ENCODE measurements at places on chromosomes 5 and 9.

DNA sequence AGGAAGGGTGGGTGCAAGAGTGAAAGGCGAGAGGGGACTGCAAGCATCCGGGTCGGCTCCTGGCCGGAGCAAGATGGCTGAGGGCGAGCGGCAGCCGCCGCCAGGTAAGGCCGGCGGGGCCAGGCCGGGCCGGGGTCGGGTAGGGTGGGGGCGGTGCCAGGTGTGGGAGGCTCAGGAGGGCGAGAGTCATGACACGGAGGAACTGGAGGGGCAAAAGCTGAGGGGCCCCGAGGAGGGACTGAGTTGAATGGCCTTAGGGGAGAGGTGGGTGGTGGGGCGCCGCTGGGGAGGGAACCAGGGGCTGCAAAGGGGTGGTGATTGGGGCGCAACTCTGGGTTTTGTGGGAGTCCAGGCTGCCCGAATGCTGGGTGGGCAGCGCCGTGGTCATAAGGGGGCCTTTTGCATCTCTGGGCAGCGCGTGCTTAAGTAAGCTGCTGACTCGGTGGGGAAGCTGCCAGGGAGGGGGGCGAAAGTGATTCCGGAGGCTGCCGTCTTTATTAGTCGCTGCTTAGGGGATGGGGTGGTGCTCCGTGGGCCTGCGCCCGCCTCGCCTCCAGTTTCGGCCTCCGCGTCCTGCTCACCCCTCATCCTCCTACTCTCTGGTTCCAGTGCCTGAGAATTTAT is 425 bp downstream of the PTPA start:
- peak; percentile 58 for DNase-seq

GRCh38 chr9:17481565-17481964 is 97.3 kb upstream of the SH3GL2 start:
- DNase-seq, result no peak

GRCh38 chr5:38211354-38211710 is 47.0 kb upstream of the EGFLAM start:
- DNase-seq, result no peak

DNA sequence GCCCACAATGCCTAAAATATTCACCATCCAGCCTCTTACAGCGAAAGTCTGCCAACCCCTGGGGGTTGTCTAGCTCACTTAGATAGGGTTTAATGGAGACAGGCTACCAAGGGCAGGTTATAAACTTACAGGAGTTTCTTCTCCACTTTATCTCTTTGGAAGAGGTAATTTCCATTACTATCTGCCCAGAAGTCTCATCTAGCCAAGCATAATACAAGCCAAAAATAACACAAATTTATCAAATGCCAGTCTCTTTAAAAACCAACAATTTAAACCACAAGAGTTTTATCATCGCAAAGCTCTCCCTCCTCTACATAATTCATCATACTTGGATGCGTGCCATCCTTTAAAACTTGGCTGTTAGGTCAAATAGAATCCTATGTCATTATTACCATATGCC is 6.2 kb downstream of the RBM22 start:
- peak; percentile 53 for DNase-seq

DNA sequence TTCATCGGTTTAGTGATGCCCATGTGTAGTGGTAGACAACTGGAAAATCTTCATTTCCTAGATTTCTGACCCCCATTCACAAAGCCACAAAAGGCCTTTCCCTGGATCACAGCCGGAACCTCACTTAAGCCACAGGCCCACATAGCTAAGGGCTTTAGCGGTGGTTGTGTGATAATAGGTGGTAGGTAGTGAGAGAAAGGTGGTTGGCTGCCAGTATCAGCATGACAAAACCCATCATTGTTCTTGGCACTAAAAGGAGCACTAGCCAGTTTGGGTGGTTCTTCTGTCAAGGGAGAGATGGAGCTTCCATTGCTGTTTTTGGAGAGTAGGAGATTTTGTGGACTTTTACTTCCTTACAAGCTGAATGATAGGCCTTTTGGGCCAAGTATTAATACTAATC is 9.7 kb upstream of the SLC36A2 start:
- no peak for DNase-seq

DNA sequence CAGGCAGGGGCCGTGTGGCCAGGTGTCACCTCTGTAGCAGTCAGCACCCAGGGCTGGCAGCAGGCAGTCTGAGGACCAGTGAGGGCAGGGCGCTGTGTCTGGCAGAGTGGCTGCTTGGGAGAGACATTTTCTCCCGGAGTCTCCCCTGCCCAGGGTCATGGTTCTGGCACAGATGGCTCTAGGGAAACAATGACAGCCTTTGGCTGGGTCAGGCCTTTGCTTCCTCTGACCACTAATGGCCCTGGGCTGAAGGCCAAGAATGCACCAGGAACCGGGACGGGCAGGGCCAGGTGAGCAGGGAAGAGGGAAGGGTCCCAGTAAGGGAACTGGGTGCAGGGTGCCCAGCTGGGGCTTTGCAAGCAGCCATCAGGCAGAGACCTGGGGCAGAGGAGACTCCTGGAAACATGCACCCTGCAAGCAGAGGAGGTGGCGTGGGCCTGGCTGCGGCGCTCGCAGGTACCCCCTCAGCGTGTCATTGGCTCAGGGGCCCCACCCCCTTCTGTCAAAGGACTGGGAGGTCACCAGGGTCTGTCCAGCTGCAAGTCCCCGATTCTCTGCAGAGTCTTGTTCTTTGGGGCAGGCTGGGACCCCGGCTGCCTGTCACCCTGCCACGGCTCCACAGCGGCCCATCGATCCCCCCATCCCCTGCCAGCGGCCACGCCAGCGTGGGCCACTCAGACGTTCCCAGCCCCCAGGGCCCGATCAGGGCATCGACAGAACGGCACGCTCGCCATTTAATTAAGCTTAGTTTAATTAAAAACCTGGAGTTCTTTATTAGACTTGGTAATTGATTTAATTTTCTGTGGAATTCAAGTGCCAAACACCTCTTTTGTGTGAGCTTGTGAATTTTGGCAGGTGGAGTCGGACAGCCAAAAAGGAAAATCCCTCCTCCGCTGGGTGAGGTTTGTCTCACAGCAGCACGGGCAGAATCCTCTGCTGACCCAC is 18.9 kb upstream of the TMEM250 start:
- DNase-seq, result no peak

Data from choroid plexus epithelial cell (primary cell).